ENCODE measurements at places on chromosomes 16 and 17.

- no peak for DNase-seq
Measured at GRCh38 chr16:169014-169413, 3.2 kb downstream of the HBM start.

DNA sequence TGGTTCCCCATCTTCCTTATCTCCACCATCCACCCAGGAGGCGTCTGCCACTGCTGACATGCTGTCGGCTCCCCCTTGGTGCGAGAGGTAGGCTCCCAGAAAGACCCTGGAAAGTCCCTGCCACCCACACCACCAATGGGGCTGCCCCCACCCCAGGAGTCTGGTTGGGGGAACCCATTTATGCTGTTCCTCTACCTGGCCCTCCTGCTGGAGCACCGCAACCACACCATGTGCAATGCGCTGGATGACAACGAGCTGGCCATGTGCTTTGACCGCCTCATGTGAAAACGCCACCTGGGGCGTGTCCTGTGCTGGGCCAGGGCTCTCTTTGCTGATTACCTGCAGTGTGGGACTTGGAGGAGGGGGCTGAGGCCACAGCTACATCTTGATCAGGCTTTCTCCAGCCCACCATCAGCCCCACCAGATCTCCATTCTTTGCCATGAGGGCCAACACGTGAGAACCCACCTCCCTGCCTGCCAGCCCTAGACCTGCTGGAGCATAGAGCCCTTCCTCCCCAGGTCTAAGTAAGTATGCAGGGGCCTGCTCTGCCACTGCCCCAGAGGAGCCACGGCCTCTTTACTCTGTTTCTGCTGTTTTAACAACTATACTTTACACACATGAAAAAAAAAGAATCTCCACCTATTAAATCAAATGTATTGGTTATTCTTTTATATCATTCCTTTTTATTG is 7.9 kb upstream of the ALDH3A1 start:
- DNase-seq: no peak

DNA sequence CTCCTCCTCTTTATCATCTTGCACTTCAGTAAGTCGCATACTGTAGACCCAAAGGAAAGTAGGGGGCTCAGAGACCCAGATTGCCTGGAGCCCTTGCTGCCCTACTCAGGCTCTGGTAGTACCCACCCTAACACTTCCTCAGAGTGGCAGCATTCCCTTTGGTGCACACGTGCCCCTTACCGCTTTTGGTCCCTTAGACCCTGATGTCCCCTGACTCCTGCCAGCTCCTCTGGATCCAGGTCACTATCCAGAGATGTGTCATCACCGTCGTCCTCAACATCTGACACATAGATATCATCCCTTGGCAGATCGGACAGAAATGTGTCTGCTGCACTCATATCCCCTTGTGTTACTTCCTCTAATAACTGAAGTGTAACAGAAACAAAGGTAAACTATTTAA is 5.4 kb upstream of the PSMC5 start:
- no peak for DNase-seq

DNA sequence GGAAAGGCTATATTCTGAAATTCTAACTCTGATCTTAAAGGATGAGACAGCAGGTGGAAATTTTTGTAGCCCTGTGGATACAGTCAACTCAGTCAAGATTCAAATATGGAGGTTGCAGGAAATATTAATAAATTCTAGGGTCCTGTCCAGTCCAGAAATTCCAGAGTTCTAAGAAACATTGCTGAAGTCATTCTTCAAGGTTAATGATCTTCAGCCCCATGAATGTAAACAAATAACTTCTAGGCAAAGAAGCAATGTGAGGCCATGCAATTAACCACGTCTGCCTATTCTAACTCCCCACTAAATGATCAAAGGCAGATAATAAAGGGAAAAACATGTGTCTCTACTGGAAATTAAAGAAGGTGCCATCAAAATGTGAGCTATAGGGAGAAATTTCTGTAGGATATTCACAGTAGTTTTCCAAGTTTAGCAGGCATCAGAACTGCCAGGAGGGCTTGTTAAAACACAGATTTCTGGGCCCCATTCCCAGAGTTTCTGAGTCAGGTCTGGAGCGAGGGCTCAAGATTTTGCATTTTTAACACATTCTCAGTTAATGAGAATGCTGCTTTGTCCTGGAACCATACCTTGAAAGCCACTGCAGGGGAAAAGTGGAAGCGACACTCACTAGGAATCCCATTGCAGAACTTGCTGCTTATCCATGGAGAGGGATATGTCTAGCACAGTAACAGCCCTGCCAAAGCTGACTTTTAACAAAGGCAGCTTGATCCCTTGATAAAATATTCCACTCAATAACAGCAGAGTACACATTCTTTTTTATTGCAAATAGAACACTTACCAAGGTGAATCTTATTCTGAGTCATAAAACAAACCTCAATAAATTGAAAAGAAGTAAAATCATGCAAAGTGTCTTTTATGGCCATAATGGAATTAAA is 61.8 kb downstream of the DNAH3 start:
- DNase-seq: peak; percentile 61

GRCh38 chr17:29148257-29148789 is 31.9 kb downstream of the MYO18A start:
- DNase-seq: no peak

DNA sequence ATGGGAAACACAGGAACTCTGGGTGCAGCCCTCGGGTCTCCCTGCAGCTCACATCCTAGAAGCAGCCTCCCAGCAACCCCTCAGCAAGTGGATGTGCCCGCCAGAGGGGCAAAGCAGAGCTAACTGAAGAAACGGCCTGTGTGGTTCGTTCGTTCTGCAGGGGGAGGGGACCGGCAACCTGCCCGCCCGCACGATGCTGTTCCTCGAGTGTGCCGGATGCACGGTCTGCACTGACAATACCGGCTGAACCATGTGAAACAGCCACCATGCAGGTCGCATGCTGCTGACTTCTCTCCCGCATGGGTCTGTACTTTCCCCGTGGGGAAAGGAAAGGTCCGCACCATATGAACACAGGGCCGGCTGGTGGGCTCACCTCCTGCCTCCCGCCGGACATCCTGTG is 25.3 kb upstream of the C16orf95 start:
- DNase-seq: no peak
